Stimulated activated CD4-positive, alpha-beta T cell treated with anti-CD3 and anti-CD28 coated beads, Interleukin-1b, Interleukin-23, amount 100 ng/mL, for 48 hours (primary cell): ENCODE measurements at places on chromosomes 12 and 14.

GRCh38 chr12:126337556-126338441, 1272.6 kb downstream of the AACS start:
- DNase-seq = no peak

- DNase-seq = peak; percentile 41
Measured at GRCh38 chr12:46267825-46268582, 839 bp downstream of the SLC38A1 start.

DNA sequence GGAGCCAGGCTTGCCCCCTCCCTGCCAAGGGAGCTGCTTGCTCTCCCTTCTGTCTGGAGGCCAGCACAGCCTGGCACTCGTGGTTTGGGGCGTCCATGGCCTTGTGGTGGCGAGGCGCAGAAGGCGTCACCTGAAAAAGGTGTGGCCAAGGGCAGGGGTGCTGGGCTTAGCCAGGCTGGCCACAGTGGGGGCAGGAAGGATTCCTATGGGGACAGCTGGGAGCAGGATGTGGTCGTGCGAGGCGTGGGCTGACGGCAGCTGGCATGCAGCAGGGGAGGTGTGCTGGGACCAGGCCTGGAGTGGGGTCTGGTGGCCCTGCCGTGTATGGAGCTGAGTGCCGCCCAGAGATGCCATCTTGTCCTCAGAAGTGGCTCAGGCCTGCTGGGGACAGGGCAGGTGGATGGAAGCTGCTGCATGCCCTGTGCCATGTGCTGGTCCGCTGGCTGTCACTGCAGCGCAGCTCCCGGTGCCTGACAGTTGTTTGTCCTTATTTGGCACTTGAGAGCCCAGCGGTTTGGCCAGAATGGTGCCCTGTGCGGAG, 30.0 kb downstream of the SH2B3 start:
- DNase-seq = no peak

GRCh38 chr12:113863455-113863845, 102.7 kb downstream of the RBM19 start:
- DNase-seq = no peak

GRCh38 chr12:6262623-6263022, 47.9 kb upstream of the PLEKHG6 start:
- DNase-seq = no peak

DNA sequence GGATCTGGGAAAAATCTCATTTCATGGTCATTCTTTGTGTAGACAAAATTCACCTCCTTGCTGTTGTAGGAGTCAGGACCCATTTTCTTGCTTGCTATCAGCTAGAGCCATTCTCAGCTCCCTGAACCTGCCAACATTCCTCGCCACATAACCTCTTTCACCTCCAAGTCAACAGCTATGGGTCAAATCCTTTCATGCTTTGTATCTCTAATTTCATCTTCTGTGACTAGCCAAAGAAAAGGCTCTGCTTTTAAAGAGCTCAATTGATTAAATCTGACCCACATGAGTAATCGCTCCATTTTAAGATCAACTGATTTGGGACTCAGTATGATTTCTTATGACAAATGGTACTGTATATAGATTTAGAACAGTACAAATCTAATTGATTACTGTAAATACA, 89.2 kb upstream of the FOXG1 start:
- DNase-seq = no peak

- peak; percentile 43 for DNase-seq
Measured at GRCh38 chr12:54215989-54216796, 27.4 kb upstream of the SMUG1 start.

GRCh38 chr12:120132863-120133385, 16.4 kb upstream of the RAB35 start:
- DNase-seq = no peak

GRCh38 chr12:2284321-2284813, 231.6 kb downstream of the CACNA1C start:
- DNase-seq = no peak

- DNase-seq = peak; percentile 45
Measured at GRCh38 chr12:106282457-106283097, 20.0 kb upstream of the TCP11L2 start.

GRCh38 chr14:66507181-66507721, 696 bp upstream of the GPHN start:
- DNase-seq = no peak

GRCh38 chr12:89789862-89790261, 81.2 kb upstream of the ATP2B1 start:
- no peak for DNase-seq

- DNase-seq = no peak
Measured at GRCh38 chr12:122130150-122130549, 43.9 kb downstream of the IL31 start.

DNA sequence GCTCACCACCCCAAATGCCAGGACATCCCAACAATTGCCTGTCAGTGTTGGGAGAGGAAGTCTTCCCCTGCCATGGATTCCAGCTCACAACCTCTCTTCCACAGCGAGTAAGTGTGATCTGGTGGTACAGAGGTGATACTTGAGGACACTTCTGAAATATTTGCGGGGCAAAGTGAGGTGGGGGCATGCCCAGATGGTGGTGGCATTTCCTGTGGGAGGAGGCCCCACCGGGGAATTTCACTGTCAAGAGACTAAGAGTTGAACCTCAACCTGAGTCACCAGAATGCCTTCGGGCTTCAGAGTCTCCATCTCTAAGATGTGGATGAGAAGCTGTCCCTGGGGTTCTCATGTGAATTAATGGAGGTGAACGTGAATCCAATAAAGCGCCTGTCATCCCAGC, 122.3 kb upstream of the RFLNA start:
- no peak for DNase-seq

DNA sequence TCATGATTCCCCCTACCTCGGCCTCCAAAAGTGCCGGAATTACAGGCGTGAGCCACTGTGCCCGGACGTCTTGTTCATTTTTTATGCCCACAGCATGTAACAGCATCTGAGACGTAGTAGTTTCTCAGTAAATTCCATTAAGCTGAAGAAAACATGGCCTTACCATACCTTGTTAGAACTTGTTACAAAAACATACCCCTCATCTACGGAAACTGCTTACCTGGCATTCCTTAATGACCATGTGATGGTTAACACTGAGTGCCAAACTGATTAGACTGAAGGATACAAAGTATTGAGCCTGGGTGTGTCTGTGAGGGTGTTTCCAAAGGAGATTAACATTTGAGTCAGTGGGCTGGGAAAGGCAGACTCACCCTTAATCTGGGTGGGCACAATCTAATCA, 186.8 kb downstream of the CEP128 start:
- DNase-seq = no peak

- no peak for DNase-seq
Measured at GRCh38 chr14:63745858-63746425, 18.1 kb upstream of the SGPP1 start.

DNA sequence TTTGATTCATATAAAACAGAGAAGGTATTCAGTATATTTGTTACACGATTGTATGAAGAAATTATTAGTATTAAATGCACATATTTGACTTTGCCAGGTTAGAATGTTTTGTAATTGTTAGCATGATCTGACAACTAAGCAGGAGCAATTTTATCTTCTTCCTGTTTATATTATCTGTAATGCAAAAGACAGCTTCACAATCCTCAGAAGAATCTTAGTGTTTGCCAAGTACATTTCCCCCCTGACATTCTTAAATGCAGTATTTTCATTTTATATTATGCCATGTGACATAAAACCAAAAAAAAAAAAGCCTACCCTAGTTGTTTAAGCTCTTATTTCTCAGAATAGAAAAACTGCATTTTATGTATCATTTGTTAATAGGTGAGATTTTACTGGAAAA, 469.4 kb downstream of the FOXG1 start:
- no peak for DNase-seq

DNA sequence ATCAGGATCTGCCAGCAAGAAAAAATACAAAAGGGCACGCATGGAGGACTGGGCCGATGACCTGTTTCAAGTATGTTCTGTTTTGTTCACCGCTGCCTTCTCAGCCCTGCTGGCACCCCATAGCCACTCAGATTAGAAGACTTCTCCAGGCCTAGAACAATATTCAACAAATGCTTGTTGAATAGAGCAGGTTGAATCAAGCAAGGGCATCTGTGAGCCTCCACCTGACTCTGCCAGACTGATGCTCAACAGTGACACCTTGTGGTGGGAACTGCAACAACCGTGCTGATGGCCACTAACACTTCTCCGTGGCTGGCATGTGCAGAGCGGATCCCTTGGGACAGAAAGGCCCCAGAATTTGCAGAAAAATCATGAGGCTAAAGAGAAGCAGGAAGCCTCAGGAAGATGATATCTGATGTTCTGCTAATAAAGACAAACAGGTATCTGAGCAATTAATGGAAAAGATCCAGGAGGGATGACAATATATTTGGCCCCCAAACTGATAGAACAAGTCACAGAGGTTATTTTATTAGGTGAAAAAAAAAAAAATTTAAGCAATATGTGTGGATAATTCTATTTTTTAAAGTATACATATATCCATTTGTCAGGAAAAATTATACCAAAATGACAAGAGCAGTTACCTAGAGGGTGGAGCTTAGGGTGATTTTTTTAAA, 114.3 kb downstream of the KSR2 start:
- DNase-seq = peak; percentile 52

GRCh38 chr12:32947206-32948067, 50.9 kb upstream of the PKP2 start:
- no peak for DNase-seq

DNA sequence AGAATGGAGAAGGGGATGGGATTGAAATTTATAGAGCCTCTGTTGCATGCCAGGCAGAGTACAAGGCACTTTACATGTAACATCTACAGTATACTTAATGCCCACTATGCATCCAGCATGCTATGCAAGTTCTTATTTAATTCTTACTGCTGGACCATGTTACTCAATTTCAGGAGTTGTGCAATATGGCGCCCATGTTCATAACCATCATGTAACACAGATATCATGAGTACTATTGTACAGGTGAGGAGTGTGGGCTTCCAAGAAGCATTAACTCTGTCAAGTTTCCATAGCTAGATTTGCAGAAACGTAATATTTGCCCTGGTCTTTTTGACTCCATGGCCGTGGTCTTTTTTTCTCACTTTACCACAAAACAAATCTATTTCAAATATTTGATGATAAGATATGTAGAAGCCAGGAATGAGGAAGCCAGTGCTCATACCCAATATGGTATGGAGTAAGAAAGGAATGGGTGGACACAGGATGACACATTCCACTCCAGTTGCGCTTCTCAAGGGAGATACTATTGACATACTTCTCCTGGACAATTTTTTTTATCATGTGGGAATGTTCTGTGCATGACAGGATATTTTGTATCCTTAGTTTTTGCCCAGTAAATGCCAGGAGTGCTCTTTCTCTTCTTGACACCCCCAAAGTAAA, 191.8 kb downstream of the C12orf75 start:
- no peak for DNase-seq

DNA sequence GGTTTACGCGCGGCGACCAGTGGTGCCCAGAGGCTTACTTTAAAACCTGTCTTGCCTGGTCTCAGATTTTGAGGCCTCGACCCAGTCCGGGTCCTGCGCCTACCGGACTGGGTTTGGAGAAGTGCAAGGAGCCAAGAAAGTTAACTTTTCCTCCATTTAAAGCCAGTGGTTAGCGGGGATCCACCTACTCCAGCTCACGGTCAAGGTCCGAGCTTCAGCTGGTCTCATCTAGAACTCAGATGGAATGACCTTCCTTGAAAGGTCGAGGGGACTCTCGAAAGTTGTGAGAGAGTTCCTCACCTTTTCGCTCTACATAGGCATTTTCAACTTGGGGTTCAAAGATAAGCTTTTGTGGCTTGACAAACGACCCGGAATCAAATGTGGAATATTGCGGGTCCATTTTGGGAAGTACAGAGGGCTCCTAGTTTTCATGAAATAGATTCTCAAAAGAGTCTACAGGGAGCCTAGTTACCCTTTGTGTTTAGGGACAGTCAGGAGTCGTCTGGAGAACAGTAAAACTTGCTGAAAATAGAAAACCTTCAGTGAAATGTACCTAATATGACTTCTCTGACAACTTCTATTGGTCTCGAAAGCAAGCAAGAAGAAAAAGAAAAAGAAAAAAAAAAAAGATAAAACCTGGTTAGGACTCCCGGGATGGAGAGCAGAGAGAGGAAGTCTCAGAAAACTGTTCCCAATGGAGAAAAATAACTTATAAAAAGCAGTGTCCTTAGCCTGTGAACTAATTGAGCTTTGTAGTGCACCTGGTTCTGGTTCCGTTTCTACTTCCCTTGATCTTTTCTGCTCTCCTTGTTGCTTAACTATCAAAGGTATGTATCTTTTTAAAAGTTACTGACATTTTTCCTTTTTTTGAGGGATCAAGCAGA, 1.4 kb downstream of the KCNMB4 start:
- DNase-seq = no peak

- DNase-seq = no peak
Measured at GRCh38 chr12:127550271-127550670, 716.7 kb upstream of the TMEM132C start.

DNA sequence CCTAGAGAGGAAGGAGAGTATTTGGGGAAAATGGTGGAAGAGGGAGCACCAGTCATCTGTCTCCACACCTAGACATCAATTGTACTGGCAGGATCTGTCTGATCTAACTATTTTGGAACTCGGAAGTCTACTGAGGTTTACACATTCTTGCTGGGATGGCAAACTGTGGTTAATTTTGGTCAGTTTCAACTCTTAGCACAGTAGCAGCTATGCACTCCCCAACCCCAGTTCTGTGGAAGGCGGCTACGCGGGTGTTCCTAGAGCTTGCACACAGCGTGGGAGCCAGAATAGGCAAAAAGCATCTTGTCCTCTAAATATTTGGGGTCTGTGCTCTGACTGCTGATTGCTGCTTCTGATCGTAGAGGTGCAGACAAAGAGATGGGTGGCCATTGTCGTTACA, 33.8 kb downstream of the TECPR2 start:
- DNase-seq = no peak

- DNase-seq = no peak
Measured at GRCh38 chr12:39798429-39798828, 178.8 kb upstream of the ABCD2 start.

DNA sequence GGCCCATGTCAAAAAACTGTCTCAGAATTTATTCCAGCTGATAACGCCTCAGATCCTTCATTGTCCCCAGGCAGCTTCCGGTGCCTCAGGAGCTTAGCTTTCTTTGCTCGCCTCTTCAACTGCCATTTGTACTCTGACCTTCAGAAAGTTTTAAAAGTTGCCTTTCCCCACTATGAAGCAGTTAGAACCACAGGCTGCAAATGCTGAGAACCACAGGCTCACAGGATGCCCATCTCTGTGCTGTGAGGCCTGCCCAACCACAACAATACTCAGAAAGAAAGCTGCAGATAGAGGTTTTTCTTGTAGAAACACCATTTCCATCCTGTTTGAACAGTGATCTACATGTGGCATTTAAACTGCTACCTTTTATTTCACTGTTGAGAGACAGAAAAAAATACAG, 131.1 kb downstream of the PRKCH start:
- DNase-seq = peak; percentile 62

- no peak for DNase-seq
Measured at GRCh38 chr12:115774148-115774895, 503.2 kb downstream of the MED13L start.

GRCh38 chr14:49121246-49121645, 464.9 kb downstream of the RPS29 start:
- DNase-seq = no peak
